Fibroblast of mammary gland (primary cell): ENCODE measurements at places on chromosomes 16 and 17.

DNA sequence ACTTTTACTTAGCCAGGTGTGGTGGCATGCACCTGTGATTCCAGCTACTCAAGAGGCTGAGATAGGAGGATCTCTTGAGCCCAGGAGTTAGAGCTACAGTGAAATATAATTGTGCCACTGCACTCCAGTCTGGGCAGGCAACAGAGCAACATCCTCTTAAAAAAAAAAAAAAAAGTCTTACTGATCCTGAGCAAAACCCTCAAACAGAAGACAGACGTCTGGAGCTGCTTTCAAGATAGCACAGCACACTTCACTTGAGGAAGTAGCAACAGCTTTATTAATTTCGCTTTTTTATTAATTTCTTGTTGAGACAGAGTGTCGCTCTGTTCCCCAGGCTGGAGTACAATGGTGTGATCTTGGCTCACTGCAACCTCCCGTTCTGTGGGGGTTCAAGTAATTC is 10.2 kb upstream of the GGA2 start:
- no peak for DNase-seq

GRCh38 chr16:79257953-79258490 is 342.5 kb downstream of the MAF start:
- no peak for DNase-seq

DNA sequence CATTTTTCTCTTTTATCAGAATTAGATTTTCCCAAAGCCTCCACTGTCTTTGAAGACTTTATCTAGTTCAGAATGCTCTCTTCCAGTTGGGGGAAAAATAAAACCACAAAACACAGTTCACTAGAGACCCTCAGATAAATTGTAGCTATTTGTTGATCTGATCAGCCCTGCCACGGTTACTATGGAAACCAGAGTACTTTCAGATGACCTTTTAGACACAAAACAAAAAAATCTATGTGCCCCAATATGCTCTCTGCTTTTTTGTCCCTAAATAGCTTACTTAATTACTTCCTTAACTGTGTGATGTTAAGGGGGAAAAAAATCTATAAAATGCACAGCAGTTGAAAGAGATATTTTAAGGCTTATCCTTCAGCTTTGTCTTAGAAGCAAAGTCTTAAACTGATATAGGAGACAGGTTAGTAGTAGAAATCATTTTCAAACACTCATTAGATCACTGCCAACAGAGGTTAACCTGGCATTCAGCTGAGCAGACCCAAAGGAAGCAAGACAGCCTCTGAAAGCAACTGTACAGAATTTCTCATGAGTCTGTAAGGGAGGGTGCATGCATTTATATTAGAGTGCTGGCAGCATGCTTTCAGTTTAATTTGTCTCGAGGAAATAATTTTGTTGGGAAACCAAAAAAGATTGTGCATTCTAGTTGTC is 129.9 kb upstream of the CACNG5 start:
- no peak for DNase-seq

DNA sequence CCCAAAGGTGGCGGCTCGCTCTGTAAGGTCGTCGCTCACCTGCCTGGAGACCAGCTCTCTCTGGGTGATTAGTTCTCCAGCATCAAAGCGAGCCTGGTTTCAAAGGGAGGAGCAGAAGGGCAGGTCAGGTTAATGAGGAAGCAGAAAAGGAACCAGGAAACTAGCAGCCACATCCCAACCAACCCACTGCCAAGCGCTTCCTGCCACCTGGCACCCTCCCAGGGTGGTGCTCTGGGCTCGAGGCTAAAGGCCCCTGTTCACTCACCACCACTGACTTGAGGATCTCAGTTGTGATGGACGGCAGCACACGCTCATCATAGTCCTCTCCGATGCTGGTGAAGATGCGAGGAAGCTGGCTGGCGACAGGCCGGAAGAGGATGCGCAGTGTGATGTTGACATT is 5.6 kb downstream of the PHB1 start:
- no peak for DNase-seq

GRCh38 chr17:62045517-62045916 is 19.6 kb downstream of the MED13 start:
- DNase-seq: no peak

DNA sequence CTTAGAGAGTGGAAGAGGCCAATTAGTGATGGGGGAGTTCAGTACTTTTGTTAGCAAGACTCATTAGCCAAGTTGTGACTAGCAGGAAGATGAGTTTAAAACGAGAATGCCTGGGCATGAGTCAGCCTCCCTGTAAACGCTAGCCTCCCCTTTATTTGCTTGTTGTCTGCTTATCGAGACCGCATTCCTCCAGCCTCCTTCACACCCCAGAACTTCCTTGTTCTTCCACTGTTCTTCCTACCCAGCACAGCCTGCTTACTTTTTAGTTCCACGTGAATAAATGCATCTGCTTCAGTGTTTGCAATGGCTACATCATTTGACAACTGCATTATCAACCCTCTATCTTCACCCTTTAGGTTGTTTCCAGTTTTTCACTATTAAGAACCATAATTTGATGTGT is 20.2 kb upstream of the OR3A1 start:
- no peak for DNase-seq

GRCh38 chr17:64016231-64016784 is 4.1 kb downstream of the ICAM2 start:
- DNase-seq: no peak

DNA sequence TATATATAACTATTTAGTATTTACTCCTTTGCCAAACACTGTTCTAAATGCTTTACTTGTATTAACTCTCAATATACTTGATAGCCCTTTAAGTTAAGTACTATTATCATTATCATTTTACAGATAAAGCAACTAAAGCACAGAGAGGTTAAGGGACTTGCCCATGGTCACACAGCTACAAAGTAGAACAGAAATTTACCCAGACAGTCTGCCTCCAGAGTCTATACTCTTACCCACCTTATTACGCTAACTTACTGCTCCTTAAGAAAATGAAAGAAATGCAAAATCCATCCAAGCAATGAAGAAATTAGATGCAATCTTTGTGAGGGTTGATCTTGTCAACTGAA is 25.4 kb upstream of the B4GALNT2 start:
- DNase-seq: no peak

DNA sequence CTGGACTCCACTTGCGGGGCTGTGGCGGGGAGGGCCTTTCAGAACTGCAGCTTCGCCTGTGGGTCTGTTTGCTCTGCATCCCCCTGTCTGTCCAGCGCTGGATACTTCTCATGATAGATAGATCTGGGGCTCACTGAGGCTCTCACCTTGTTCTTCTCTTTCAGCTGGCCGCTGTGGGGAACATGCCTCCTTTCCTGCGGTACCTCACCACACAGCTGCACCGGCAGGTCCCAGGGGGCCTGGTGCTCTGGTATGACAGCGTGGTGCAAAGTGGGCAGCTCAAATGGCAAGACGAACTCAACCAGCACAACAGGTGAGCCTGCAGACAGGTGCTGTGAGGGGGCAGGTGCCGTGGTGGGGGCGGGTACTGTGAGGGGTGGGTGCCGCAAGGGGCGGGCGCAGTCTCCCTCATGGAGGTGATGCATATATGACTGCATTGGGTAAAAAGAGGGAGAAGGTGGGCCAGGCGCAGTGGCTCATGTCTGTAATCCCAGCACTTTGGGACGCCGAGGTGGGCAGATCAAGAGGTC is 6.2 kb downstream of the ENGASE start:
- no peak for DNase-seq

- DNase-seq: peak; percentile 88
Measured at GRCh38 chr16:70691223-70692129, 5.6 kb upstream of the MTSS2 start.

- peak; percentile 41 for DNase-seq
Measured at GRCh38 chr16:72952811-72953271, 95.1 kb downstream of the ZFHX3 start.

DNA sequence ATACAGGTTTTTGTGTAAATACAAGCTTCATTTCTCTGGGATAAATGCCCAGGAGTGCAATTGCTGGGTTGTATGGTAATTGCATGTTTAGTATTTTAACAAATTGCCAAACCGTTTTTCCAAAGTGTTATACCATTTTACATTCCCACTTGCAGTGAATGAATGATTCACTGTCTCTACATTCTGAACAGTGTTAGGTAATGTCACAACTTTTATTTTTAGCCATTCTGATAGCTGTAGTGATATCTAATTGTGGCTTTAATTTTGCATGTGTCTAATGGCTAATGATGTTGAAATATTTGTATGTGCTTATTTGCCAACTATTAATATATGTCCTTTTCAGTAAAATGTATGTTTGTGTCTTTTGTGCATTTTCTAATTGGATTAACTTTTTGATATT is 156.9 kb upstream of the CES5A start:
- no peak for DNase-seq

- no peak for DNase-seq
Measured at GRCh38 chr16:3591991-3592390, 14.8 kb upstream of the NLRC3 start.

GRCh38 chr17:9211133-9211765 is 189.9 kb downstream of the NTN1 start:
- DNase-seq: no peak

DNA sequence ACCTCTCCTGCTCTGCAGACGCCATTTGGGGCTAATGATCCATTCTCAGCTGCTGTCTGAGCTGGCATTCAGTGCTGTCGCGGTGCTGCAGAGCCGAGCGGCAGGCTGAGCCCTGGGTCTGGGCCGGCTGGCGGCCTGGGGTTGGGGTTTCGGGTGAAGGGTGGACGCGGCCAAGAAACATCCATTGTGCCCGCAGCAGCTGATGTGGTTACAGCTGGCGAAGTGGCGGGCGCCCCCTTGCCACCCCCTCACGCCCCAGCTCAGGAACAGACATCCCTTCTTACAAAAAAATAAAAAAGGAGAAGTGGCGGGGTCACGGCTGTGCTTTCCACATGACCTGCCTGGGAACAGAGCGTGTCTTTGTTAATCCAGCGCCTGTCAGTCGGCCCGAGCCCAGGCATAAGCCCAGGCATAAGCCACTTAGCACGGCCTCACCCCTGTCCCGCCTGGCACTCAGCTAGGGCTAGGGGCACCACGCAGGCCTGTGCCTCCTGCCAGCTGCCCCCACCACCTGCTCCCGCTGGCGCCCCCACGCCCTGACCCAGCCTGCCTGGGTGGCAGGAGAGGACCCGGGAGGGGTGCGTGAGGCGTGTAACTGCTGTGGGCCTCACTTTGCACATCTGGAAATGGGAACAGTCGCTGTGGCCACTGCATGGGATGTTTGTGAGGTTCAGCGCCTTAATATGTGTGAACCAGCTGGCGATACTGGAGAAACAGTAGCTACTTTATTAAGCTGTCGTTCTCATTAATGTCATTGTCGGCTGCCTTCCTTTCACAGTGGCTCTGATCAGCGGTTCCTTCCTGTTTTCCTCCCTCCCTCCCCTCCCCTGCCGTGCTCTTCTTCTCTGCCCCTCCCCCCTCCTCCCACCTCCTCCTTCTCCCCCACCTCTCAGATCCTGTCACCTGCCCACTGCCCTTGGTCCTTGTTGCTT is 197.7 kb upstream of the CIBAR2 start:
- no peak for DNase-seq
